ENCODE measurements at places on chromosomes 3 and 15.
A peak's percentile ranks its signal among the peaks of the same experiment; 100 is the strongest.

DNA sequence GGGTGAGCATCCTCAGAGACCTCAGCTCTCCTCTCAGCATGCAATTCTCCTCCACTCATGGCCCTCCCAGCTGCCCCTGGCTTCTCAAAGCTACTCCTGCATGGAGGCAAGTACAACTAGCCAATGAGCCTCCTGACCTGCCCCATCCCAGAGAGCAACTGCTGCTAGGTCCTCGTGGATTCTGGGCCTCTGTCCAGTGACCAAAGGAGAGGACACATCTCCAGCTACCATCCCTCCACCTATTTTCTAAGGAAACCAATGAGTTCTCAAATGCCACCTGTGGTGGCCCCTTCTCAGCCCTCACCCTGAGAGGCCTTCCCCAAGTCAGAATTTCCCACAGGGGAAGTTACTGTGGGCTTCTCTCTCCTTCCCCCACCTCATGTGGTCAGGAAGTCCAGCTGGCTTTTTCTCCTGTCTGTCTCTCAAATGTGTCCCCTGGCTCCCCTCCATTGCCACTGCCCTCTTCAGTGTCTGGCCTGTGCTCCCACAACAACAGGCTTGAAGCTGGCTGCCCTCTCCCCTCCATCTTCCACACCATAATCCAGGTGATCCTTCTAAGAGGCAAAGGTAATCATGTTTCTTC is 43.0 kb downstream of the LIPC start:
- DNase-seq: no peak

- no peak for DNase-seq
Observed at GRCh38 chr15:65423976-65424679, 1.4 kb upstream of the IGDCC4 start.

GRCh38 chr15:48682942-48683651 is 37.6 kb upstream of the FBN1 start:
- no peak for DNase-seq

GRCh38 chr15:81002331-81003096 is 1.8 kb downstream of the TLNRD1 start:
- DNase-seq: peak; percentile 49

DNA sequence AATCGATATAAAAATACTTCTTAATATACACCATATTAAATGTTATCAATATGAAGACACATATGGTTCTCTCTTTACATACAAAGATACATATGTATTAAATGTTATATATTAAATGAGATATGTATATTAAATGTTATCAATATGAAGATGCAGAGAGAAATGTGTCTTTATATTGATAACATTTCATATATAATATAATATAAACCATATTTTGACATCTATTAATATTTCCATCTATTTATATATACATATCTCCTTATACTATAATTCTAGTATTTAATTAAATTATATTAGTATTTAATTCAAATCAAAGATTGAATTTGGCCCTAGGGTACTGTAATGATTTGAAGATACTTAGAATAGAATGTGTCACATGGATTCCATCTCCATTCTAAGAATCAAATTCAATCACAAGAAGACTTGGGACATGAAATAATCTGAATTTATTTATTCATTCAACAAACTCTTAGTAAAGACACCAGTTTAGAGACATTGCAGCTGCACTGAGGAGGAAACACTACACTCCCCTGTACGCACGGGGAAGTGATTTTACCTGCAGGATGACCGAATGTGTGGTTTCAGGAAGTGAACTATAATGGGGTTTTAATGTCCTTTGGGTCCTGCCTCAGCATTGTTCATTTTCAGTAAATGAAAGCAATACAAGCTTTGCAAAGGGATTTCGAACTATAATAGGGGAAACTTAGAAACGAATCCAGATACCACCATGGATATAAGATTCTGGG is 365.1 kb downstream of the MECOM start:
- no peak for DNase-seq

DNA sequence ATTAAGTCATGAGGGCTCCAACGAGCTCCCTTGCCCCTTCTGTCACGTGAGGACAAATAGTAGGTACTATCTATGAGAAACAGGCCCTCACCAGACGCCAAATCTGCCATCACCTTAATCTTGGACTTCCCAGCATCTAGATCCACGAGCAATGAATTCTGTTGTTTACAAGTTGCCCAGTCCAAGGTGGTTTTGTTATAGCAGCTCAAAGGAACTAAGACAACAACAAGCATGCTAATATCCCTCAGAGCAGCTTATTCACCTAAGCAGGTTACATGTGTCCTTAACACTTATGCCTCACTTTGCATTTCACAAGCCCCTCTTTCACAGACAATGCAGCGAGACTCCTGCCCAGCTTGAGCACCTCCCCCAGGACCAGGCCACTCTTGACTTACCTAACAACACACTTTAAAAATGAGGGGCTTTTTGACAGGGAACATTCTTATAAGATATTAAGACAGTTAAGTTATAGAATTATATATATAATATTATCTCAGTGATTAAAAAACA is 219.5 kb downstream of the PLCH1 start:
- no peak for DNase-seq

- DNase-seq: no peak
Observed at GRCh38 chr3:117790235-117790987, 1080.8 kb downstream of the TUSC7 start.

DNA sequence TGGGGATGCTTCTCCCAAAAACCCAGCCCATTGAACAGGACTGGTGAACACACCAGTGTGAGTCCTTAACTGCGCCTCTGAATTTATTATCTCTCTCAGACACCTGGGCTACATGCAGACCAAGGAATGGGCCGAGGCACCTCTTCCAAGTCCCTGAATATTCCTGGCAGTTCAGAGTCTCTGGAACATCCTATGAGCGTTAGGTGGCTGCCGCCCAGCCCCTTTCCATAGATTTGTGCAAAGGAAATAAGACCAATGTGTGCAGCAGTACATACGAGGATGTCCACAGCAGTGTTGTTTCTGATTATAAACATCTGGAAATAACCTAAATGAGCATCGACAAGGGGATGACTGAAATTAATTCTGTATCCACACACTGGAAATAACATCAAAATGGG is 104.9 kb upstream of the RPL32 start:
- DNase-seq: no peak

GRCh38 chr3:188890572-188891270 is 281.1 kb upstream of the TPRG1 start:
- DNase-seq: peak; percentile 9

DNA sequence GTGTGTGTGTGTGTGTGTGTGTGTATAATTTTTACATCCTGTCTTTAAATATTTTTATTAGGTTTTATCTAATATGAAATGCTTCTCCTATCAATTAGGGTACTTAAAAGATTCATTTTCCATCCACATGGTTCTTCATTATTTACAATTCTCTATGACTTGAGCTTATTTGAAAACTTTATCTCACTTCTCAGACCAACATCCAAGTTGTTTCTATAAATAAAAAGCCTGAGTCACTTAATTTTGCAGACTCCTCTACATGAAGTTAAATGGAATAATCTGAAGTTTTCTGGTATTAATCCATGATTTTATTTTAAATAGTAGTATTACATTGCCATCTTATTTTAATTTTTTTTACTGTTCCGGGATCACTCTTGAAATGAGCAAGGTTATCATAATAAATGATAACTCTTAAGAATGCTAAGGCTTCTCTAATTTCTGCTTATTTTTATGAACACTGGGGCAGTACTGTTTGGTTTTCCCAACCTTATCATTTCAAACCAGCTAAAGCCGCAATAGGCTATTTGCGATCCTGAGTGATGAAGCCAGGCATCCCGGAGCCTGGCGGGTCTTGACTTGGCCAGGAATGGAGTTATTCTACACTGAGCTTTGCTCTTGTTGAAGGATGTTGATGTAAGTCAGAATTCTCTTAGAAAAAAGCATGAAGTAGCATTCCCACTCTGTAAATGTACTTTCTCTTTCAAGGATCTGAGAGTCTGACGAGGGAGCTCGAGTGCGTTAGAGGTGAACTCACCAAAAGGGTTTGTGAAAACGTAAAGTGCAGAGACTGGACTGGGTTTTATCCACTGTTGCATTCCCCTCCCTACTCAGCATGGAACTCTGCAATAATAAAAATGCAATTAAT is 220.2 kb upstream of the LRTM1 start:
- DNase-seq: no peak

DNA sequence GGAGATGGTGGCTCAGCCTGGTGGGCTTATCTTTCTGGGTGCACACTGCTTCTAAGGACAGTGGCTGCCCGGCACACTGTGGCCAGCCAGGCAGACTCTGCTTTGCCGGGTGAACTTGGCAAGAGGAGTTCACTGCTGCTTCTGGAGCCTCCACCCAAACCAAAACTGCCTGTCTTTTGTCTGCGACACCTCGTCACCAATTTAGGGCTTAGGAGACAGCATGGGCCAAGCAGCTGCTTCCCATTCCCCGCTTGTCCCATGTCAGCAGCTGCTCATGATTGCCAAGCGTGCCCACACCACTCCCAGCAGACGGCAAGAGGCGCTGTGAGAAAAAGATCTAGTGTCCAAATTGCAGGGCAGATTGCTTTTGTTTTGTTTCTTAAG is 57.3 kb downstream of the LSM3 start:
- no peak for DNase-seq

DNA sequence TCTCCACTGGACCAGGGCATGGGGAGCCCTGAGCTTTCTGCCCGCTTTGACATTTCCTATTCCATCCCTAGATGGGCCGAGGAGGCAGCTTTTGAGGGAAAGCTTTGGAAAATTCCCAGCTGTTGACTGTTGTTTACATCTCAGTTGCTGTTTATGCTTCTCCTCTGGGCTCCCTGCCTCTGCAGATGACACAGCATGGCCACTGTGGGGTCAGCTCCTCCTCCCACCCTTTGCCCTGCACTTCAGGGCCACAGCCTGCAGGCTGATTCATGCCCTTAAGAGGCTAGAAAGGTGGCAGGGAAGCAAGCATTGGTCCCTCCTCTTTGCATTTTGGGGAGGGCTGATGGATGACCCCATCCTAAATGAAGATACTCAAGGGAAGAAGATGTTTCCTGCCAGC is 8.5 kb upstream of the CTXND1 start:
- no peak for DNase-seq

- DNase-seq: no peak
Observed at GRCh38 chr3:47731061-47731460, 50.6 kb downstream of the SMARCC1 start.

DNA sequence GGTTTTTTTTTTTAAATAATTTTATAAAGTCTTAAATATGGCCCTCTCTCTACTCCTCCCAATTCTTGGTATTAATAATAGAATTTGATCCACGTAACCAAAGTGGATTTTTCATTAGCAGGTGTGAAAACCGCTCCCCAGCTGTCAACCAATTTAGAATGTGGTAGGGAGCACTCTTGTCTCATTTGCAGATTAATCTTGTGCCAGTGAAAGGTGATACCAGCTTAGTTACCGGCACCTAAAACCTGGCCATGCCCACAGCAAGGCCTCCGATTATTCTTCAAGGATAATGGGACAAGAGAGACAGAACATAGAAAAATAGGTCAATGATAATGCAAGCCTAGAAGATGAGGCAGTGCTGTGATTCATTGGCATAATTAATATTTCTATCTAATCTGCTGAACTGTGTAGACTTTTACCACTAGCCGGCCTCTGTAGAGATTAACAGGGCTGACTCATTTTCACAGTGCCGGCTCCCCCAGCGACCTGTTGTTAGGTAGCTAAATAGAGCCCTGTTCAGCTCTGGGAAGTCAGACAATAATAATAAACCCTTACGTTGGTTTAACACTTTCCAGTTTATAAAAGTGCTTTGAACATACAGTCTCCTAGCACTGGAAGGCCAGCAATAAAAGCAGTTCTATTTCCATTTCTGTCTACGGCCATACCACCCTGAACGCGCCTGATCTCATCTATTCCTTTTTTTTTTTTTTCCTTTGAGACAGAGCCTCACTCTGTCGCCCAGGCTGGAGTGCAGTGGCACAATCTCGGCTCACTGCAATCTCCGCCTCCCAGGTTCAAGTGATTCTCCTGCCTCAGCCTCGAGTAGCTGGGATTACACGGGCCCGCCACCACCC is 102.9 kb downstream of the SHQ1 start:
- no peak for DNase-seq

DNA sequence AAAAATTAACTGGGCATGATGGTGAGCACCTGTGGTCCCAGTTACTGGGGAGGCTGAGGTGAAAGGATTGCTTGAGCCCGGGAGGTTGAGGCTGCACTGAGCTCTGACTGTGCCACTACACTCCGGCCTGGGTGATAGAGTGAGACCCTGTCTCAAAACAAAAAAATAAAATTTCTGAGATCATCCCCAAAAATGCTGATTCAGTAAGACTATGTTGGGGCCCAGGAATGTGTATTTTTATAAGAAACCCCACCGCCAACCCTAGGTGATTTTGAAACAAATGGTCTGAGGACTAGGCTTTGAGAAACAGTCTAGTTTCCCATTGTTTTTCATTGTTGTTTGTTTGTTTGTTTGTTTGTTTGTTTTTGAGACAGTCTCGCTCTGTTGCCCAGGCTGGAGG is 4.1 kb downstream of the SLC27A2 start:
- DNase-seq: no peak

GRCh38 chr3:128372281-128372680 is 94.4 kb downstream of the DNAJB8 start:
- no peak for DNase-seq

DNA sequence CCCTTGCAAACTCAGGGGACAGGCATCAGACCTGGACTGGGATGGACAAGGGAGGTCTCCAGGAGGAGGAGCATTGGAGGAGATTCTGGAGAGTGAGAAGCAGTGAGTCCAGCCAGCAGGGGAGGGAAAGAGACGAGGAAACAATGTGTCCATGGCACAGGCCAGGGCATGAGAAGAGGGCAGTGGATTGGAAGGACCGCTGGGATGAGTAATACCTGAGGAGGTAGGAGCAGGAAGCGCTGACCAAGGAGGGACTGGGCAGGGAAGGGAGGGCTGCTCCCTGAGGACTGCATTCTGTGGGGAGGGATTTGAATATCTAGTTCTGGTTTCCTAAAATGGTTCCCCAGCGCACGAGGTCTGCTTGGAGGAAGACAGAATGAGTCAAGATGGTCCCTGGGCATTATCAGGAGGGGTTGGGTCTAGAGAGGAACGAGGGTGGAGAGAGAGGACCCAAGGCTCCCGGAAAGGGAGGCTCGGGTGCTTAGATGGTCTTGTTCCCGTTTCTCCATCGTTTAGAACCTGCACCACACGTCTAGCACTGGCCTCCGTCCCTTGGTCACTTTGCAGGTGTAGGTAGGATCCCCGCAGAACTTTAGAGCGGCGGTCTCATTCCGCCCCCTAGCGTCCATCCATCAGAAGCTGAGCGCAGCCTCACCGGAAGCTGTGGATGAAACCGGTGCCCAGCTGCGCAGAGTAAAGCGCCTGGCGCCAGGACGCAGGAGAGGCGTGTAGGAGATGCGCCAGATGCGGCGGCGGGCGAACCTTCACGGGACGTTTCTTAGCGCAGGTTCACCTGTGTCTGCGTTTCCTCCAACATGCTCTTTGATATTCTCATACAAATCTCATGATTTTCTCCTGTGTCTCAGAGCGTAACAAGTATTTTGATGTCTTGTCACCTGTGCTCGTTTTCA is 190.7 kb upstream of the NDN start:
- peak; percentile 86 for DNase-seq

DNA sequence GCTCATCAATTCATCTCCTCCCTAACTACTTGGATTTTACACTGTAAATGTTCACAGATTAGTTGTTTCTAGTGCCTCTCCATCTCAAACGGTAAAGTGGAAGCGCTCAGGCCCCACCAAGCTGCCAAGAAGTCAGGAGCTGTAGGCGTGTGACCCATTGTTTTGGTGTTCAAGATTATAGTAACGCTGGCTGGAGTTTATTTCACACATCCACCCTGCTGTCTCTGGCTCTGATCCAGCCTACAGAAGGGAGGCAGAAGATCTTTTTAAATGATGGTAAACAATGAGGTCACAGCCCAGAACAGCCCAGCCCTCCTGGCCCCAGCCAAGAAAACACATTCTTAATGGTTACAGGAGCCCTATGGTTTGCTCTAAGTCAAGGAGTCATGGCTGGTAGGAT is 25.7 kb upstream of the GALNT15 start:
- DNase-seq: peak; percentile 62

Measured in urothelium cell line (cell line).